NCI-H69 (cell line): ENCODE measurements at places on chromosomes 3 and 15.

DNA sequence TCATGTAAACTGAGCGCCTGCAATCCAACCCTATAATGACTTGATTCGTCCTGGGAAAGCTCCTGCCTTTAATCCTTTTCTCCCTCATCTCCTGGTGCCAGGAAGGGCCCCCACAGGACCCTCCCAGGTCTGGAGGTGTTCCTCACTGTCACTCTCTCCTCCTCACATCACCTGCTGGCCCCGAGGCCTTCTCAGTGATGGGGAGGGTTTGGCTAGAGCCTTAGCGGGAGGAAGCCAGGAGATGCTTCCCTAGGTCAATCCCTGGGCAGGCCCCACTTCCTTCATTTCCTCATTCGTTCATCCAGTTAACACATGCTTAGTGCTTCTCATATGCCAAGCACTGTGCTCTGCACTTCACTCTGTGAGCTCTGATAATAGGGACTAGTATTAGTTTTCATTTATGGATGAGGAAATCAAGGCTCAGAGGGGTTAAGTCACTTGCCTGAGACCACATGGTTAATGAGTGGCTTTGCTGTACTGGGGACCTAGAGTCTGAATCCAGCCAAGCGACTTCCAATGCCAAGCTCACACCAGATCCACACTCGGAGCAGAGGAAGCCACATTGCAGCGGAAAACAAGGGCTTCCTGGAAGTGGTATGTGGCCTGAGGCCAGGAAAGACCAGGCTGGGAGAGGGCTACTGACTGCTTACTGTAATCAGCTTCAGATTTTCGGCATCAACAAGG, 50.3 kb upstream of the CHRNB4 start:
- DNase-seq, result no peak

- DNase-seq, result no peak
These were observed 18.5 kb upstream of the CHCHD6 start for GRCh38 chr3:126685493-126685892.

DNA sequence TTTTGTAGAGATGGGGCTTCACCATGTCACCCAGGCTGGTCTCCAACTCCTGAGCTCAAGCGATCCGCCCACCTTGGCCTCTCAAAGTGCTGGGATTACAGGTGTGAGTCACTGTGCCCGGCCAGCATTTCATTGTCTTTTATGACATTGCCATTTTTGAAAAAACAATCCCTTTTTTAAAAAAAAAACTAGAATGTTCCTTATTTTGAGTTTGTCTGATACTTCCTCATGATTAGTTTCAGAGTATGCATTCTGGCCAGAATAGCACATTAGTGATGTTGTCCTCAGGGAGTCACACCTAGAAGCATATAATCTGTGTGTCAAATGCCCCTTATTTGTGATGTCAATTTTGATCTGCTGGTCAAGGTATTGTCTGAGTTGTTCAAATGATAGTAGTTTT, 21.2 kb upstream of the NMD3 start:
- no peak for DNase-seq

DNA sequence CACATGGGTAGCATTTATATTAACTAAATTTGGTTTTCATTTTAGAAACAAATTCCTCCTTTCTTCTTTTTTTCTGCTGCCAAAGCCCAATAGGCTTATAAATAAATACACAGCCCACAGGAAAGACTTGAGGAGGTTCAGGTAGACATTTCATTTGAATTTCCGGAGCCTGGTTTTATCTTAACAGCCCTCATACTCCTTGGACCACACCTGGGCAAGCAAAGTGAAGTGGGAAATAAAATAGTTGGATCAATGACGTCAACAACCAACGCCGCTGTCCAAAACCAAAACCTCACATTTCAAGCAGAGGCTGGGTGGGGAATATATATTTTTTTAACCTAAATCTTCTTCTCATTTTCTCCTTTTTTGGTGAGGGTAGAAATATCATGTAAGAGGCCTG, 53.2 kb downstream of the RFTN1 start:
- DNase-seq, result no peak

DNA sequence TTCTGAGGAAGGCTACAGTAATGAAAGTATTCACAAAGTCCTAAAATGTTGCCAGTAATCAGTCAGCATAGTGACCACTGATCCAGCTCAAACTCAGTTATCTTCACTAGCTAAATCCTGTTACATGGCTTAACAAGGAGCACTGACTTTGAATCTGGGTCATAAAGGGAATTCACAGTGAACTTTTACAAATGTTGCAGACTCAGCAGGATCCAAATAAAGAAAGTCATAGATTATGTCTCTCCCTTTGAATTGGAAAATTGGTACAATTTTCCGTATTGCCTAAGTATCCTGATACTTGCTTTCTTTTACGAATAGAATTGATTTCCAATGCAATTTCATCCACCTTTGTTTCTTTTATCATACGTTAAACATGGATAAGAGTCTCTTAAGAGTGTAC, 431.5 kb upstream of the CNTN6 start:
- no peak for DNase-seq

GRCh38 chr15:48992545-48992944, 28.8 kb upstream of the SHC4 start:
- DNase-seq, result no peak

GRCh38 chr3:71000483-71000882, 583.0 kb downstream of the FOXP1 start:
- no peak for DNase-seq

- no peak for DNase-seq
These were observed 189.2 kb upstream of the SETMAR start for GRCh38 chr3:4113811-4114522.

DNA sequence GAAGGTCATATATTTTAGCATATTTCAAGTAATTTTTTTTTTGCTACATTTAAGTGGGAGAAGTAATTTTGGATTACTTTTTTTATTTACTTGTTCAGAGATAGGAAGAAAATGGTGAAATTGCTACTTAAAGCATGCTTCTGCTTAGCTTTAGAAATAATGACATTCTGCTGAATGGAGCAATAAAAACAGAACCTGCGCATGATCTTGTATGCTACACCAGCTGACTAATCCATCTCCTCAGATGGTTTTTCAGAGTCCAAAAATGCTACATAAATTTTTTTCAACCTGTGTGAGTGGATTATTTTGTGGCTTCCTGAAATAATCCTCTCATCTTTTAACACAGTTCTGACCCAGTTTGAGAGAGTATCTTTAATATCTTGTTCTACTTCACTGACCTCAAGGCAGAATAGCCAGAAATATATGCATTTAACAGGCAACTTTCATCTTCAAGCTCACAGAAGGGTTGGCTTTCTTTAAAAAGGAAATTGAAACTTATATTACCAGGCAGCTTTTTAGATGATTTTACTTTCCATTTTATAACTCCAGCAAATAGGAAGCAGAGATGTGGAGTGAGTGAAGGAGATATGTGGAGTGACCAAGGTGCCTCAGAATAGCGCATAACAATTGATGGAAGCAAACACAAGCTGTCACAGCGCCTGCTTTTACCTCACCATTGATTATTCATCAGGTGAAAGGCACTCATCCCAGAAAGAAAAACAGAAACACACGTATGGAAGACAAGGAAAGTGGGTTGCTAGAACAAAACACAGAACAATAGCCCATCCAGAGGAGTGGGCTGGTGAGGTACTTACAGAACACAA, 136.6 kb downstream of the TGFBR2 start:
- no peak for DNase-seq

DNA sequence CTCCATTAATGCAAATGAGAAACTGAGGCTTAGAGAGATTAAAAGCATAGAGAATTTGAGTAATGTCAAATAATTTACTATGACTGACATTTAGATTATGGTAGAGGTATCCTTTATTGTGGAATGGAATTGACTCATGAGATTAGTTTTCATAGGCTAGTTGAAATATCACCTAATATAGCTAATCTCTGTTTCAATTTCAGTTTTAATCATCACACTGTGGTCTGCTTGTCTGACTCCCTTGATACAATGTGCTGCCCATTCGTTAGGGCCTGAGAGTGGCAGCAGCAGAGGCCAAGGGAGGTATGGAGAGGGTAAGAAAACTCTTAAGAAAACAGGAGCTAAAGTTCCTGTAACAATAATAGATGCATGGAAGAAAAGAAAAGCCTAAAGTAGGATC, 13.2 kb upstream of the ZBTB20 start:
- no peak for DNase-seq

- no peak for DNase-seq
These were observed 46.3 kb upstream of the ACKR4 start for GRCh38 chr3:132550579-132551305.

GRCh38 chr15:93527374-93528050, 438.5 kb upstream of the RGMA start:
- no peak for DNase-seq

DNA sequence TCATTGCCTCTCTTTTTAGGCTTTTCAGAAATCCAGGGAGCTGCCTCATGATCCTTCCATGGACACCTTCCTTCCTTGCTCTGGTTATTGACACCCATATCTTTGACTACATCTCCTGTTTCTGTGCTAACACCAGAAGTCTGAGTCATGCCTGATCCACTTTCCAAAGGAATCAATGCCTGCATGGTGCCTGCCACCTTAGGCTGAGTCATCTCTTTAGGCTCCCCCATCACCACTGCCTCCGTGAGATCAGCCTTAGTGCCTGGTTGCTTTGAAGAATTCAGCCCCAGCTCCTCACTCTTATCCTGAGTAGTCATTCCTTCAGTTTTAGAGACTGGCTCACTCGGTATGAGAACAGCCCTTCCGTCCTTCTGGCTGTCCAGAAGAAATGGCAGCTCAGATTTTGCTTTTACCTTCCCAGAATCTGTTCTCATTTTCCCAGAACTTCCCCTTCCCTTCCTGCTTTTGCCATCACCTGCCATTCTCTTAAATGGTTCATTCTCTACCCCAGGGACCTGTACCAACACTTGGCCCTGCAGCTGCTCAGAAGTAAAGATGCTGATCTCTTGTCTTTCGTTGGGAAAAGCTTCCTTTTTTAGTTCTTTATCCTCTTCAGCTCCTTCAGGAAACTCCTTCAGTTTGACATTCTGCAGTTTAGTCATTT, 105.3 kb downstream of the MAP4 start:
- peak; percentile 1 for DNase-seq

- DNase-seq, result no peak
These were observed 191.7 kb upstream of the GBE1 start for GRCh38 chr3:81953111-81953510.

GRCh38 chr3:134197681-134198261, 52.9 kb downstream of the RYK start:
- peak; percentile 45 for DNase-seq

GRCh38 chr3:48738144-48738536, 21.1 kb upstream of the IP6K2 start:
- DNase-seq, result no peak

GRCh38 chr15:89502867-89503595, 6.6 kb upstream of the RHCG start:
- DNase-seq, result no peak

GRCh38 chr15:94177112-94177511, 54.2 kb upstream of the MCTP2 start:
- DNase-seq, result no peak

DNA sequence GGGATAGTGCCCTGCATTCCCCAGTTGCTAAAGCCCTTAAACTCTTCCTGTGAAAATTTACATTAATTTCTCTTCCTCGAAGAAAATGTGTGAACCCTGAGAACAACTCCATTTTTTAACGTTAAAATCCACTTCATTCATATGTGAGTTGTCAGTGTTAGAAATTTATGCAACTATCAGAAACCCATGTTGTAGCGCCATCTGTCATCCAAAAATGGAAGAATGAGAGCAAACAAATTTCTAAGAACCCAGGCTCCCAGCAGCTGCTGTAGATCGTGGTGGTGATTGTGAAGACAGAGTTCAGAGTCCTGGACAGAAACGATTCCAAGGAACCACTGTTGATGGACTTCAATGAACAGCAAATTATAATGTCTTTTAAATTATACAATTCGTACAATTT, 179.7 kb upstream of the NDN start:
- peak; percentile 44 for DNase-seq
